Activated naive CD8-positive, alpha-beta T cell treated with anti-CD3 and anti-CD28 coated beads, Interleukin-2, amount 10 ng/mL, durations not matched to agents 7 days and 5 days (primary cell): ENCODE measurements at places on chromosomes 5 and 9. TPM values are rescaled to one million over a fixed set of nuclear protein-coding genes. Genes with fewer than 3 reads are reported as not detected.

AQP3 gene
- 29.1 TPM for total RNA-seq

SH3RF2 gene
- not detected for total RNA-seq

DNA sequence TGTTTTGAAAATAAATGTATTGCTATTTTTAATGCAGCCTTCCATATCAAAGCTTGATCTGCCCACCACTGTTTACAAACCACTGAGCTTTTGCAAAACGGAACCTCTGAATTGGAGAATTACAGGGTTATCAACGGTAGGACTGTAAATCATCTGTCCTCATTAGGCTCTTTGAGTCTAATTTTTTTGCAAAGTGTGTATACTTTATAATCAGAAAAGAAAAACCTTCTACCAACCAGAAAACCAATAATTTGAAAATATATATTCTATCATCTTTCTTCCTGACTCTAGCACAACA is 6.8 kb upstream of the SLC2A8 start:
- DNase-seq: no peak

DNA sequence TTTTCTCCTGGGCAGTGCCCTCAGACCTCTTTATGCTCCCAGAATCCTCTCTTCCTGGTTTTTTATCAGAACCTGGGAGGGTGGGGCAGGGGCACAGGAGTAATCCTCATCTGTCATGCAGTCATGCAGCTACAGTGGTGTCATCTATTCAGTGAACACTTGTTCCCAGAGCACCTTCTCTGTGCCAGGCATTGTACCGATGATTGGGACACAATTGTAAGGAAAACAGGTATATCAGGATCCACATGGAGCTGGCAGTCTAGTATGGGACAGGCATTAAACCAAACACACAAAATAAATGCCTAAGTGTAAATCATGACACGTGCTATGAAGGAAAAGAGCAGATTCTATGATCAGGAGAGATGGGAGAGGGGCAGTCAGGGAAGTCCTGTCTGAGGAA is 21.5 kb upstream of the IDNK start:
- DNase-seq: no peak

IFNA13 gene
- not detected for total RNA-seq

GRCh38 chr9:114065304-114065703 is 12.8 kb downstream of the AMBP start:
- DNase-seq: no peak

DNA sequence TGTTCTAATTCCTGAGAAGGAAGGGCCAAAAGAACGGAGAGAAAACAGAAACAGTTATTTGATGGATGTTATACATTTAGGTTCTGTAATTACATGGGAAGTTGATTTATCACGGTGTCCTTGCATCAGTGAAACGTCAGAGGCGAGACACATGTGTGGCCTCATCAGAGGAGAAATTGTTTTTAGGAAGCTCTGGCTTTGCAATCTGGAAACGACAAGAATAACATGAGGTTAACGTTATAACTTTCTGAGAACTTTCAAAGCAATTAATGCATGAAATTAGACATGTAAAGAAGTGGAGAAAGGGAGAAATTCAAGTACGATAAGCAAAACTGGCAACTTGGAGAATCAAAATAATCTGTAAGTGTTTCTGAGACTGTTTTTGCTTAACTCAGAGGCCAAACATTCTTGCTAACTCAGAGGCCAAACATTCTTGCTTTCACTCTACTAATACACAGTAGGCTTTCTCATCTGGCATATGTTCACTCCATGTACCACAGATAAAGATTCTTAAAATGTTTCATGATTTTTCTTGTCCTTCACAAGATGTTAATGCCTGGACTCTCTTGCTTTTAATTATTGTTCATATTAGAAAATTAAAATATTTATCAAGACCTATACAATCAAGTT is 933.0 kb downstream of the TLE4 start:
- no peak for DNase-seq

SLC34A3 gene
- not detected for total RNA-seq

- DNase-seq: no peak
Measured at GRCh38 chr5:163503106-163504078, 2.0 kb upstream of the MAT2B start.

DNA sequence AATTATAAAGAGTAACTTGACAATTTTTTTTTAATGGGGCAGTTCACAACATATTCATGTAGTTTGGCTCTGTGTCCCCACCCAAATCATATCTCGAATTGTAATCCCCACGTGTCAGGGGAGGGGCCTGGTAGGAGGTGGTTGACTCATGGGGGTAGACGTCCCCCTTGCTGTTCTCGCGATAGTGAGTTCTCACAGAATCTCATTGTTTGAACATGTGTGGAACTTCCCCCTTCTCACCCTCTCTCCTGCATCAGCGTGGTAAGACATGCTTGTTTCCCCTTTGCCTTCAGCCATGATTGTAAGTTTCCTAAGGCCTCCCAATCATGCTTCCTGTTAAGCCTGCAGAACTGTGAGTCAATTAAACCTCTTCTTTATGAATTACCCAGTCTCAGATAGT is 40.7 kb downstream of the FBXW11 start:
- no peak for DNase-seq

HMMR gene
- total RNA-seq: 54.5 TPM

PCDHB9 gene
- not detected for total RNA-seq

DNA sequence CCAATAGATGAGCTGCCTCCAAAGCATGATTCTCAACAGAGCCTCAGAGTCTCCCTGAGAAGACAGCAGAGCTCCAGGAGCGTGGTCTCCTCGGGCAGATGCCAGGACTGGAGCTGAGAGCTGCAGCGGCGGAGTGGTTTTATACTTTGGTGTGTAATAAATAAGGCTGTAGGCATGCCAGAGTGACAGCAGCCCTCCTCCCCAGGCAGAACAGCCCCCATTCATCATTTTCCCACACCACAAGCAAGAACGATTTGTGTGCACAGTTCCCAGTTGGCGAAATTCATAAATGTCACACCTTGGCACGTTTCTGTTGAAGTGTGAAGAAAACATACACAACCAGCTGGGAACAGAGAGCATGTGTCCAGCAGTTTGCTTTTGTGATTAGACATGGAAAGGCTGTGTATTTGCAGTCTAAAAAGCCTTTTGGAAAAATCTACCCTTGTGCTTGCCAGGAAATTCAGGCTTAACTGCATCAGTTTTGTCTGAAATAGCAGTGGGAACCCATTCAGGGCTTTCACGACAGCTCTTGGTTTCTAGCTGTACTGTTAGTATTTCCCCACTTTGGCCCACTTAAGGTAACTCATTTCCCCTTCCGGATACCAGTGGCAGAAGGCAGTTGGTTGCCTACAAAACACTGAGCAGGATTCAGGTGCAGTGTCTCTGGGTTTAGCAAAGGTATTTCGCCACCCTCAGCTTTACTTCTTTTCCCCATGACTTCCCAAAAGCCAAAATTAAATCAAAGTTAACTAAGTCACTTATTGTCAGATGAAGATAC is at the start of gene C1QTNF3:
Gene C1QTNF3, minus strand, starts transcription at position 115 of the 778 bp plus-strand sequence. Its CDS starts 88 bp downstream, at position 27.
- DNase-seq: no peak

GRCh38 chr9:93037476-93037971 is 21.0 kb upstream of the SUSD3 start:
- no peak for DNase-seq
